ENCODE measurements at places on chromosomes 3 and 15.

- peak; percentile 30 for DNase-seq
Observed at GRCh38 chr15:100873029-100873677, 6.5 kb upstream of the ALDH1A3 start.

GRCh38 chr3:102189541-102189940 lies 245.3 kb upstream of the ZPLD1 start:
- no peak for DNase-seq

GRCh38 chr3:74402821-74403220 lies 211.6 kb downstream of the CNTN3 start:
- DNase-seq = no peak

GRCh38 chr15:31374986-31375385 lies 48.4 kb downstream of the KLF13 start:
- no peak for DNase-seq

DNA sequence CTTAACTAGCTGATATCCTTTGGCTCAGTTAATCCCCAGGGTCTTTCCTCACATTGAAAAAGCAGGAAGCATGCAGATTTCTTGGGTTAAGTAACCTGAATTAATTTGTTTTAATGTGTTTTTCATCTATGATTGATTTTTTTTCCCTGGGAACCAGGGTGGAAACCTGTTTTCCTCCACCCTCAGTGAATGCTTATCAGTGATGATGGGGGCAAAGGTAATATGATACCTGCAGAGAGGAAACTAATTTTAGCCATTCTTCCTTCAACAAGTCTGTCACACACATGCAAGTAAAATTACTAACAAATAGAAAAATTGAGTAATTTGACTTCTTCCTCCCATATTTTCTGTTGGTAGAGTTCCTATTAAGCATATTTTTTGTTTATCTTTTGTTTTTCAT lies 5.9 kb downstream of the CASR start:
- DNase-seq = no peak

GRCh38 chr3:176939022-176939817 lies 258.1 kb downstream of the TBL1XR1 start:
- DNase-seq = no peak

DNA sequence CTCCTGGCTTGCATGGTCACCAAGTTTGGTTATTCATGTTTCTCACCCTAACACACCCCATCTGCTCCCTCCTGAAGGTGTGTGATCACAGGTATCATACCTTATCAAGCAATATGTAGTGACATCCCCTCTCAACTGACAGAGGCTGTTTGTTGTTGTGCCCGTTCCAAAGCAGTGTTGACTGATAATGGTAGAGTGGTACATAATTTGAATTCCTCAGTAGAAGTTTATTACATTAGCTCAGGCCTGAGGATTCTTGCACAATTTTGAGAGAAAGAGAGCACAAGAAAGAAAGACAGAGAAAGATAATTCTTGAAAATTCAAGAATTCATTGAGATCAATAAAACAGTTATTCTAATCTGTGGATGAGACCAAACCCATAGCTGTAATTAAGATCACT lies 69.1 kb upstream of the SATB1 start:
- no peak for DNase-seq

- no peak for DNase-seq
Observed at GRCh38 chr3:182133752-182134151, 422.0 kb downstream of the SOX2 start.

GRCh38 chr3:45800611-45801010 lies 4.3 kb upstream of the SLC6A20 start:
- no peak for DNase-seq

All from stimulated activated CD4-positive, alpha-beta T cell treated with anti-CD3 and anti-CD28 coated beads, Interleukin-1b, Interleukin-23, amount 100 ng/mL, for 4 hours (primary cell).